AG04449 (cell line): ENCODE measurements at places on chromosomes 4 and X.
A peak's percentile ranks its signal among the peaks of the same experiment; 100 is the strongest.

DNA sequence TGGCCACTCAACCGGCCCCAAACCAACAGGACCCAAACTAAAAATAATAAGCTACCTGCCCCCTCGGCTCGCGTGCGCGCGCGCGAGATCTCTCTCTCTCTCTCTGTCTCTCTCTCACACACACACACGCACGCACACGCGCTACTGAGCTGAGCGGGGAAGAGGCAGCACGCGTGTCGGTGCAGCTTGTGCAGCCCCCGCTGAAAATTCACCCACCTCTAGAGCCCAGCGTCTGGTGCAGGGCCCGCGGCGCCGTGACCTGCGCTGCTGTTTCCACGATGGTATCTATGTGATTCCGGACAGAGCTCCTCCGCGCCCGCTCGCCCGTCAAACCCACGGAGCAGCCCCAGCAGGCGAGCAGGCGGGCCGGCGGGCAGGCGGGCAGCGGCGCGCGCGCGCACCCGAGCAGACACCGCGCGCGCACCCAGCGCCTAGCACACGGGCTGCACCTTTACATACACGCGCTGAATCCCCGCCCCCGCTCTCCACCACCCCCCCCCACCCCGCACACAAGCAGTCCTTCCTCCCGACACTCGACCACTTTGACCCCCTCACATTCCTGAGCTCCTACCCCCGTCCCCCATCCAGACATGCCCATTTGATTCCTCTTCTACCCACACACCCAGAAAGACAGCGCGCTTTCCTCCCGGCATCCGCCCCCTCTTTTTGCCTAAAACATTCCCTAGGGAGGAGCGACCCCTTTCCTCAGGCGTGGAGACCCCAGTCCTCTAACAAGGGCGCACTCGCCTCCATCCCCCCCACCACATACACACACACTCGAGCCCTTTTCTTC lies 1.0 kb downstream of the SLITRK4 start:
- DNase-seq: no peak

DNA sequence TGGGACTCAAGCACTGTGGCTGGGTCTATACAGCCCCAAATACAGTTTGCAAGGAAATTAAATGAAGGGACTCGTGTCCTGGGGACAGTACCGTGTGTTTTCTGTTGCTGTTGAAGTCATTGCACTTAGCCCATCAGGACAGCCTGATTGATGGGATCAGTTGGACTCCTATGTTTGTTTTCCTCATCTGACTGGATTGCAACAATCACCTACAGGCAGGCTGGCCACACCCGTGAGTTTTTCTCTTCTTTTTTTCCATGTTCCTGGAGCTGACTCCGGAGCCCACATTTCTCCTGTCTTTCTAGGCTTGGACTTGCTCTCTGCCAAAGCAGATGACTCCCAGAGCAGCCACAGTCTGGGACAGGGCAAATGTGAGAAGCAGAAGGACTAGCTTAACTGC lies 38.1 kb downstream of the RTL9 start:
- no peak for DNase-seq

DNA sequence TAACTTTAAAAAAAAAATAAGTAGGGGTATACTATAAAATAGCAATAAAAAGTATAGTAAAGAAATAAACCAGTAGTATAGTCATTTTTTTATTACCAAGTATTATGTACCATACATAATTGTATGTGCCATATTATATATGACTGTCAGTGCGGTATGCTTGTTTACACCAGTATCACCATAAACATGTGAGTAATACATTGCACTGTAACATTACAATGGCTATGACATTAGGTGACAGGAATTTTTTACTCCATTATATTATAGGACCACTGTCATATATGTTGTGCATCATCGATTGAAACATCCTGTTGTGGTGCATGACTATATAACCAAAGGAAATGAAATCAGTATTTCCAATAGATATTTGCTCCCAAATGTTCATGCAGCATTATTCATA lies 176.9 kb upstream of the ARHGAP24 start:
- DNase-seq: no peak

GRCh38 chrX:134908356-134908755 lies 82.4 kb upstream of the SMIM10 start:
- DNase-seq: no peak

- DNase-seq: no peak
These were observed 11.0 kb upstream of the IL3RA start for GRCh38 chrX:1325515-1326116.

DNA sequence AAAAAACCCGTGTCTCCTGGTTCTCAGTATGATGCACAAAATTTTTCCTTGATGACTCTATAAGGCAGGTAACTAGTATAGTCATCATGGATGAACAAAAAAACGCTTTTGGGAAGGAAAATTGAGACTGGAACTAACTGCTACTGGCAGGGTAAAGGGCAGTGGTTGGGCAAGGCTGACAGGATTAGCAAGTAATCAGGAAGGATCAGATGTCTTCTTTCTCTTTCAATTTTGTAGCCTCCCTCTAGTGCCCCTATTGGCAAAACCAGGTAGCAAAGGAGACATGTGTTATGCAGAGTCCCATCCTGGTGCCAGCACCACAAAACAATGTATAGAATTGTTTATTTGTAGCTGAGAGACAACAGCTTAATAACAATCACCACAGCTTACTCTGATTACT lies 12.8 kb upstream of the SLITRK4 start:
- DNase-seq: no peak

DNA sequence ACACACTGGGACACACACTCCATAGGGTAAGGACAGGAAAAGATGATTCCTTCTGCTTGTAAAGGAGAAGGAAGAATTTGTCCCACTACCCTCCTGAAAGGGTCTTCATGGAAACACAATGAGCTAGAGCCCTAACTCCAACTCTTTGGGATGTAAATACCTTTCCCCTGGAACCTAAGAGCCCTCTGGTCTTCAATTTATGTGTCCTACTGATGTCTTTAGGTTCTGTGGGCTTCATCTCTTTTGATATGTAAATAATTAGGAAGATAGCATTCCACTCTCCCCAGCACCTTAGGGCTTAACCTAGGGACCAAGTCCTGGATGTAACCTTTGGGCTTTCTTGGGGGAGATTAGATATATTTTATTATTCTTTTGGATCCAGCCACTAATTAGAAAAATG lies 38.3 kb downstream of the PF4 start:
- DNase-seq: no peak

DNA sequence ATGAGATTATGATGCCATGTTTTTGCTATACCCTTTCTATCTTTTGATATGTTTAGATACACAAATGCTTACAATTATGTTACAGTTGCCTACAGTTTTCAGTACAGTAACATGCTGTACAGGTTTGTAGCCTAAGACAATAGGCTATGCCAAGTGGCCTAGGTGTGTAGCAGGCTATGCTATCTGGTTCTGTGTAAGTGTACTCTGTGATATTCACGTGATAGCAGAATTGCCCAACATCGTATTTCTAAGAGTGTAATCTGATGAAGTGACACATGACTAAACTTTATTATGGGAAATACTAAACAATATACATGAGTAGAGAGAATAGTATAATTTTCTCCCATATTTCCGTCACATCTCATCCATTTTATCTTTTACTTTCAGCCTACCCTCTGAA lies 97.0 kb downstream of the CLDN22 start:
- no peak for DNase-seq

- DNase-seq: peak; percentile 23
These were observed 672.2 kb upstream of the AMOT start for GRCh38 chrX:113512700-113513395.

DNA sequence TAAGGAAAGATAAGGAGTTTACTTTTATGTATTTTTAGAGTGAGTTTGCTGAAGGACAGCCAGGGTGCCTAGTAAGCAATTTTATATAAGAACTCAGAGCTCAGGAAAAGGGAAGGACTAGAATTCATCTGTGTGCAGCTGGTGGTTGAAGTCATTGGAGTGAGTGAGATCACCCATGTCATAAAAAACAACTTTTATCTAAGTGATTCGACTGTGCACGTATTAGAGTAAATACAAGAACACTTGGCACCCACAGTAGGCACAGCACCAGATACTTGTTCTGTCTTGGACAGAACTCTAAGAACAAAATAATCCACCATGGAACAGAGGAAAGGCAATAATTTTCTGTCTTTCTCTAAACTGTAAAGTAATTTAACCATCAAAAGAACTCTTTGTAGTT lies 31.6 kb downstream of the SYNPO2 start:
- DNase-seq: no peak

DNA sequence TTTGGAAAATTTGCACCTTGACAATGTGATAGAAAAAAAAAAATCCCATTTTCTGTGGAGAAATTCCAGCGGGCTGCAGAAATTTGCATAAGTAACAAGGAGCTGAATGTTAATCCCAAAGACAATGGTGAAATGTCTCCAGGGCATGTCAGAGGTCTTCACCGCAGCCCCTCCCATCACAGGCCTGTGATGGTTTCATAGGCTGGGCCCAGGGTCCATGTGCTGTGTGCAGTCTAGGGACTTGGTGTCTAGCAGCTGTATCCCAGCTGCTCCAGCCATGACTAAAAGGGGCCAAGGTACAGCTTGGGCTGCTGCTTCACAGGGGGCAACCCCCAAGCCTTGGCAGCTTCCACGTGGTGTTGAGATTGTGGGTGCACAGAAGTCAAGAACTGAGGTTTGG lies 85.2 kb downstream of the ADGRA3 start:
- no peak for DNase-seq

- DNase-seq: no peak
These were observed 51.4 kb downstream of the PTTG2 start for GRCh38 chr4:38011511-38012162.

- no peak for DNase-seq
These were observed 132.6 kb downstream of the ANAPC4 start for GRCh38 chr4:25509646-25510045.

- DNase-seq: no peak
These were observed 262.2 kb upstream of the TTC29 start for GRCh38 chr4:147207911-147208310.

- DNase-seq: no peak
These were observed 121.7 kb downstream of the PDS5A start for GRCh38 chr4:39855909-39856512.

GRCh38 chrX:15277604-15278003 lies 7.7 kb upstream of the ASB9 start:
- no peak for DNase-seq

DNA sequence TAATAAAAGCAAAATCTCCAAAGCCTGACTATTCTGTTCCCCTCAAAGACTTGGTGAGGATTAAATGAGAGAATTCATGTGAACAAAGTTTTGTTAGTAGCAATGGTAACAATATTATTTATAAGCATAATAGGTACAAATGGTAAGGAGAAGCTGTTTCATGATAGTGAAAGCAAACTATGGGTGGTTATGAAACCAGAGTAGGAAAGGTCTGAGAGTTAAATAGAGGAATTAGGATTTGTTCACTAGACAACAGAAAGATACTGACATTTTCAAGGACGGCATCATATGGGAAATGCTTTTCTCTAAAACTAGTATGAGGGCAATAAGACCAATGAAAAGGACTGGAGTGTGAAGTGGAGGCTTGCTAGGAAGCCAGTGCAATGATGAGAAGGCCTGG lies 128.6 kb upstream of the FTHL17 start:
- no peak for DNase-seq

GRCh38 chrX:43702079-43702524 lies 46.0 kb downstream of the MAOA start:
- no peak for DNase-seq

DNA sequence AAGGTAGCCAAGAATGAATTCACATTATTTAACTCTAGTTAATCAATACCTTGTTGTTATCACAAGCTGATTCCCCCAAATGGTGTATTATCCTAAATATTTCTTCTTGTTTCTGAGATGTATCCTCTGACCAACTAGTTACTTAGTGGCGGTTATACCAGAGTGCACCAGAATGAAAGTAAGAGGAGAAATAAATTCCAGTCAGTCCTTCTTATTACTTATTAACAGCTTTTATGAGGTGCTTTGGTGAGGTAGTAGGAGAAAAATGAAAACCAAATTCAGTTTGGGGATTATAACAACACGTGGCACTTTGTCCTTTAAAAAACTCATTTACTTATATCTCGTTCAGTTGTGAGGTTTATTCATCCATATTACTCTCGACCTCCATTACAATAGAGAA lies 101.9 kb downstream of the AMMECR1 start:
- DNase-seq: no peak

DNA sequence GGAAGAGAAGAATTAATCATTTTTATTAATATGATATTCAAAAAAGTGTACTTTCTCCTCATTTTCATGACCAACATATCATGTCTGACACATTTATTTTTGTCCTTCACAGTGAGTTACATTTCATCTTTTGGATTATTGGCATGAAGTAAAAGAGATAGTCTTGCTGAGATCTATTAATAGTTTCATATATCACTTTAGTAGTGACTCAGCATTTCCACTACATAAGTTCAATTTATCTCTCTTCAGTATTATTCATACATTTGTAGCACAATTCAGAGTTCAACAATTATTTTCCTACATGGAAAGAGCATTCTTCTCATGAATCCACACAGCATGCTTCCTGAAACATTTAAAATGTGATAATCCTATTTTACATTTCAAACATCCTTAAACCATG lies 1461.1 kb downstream of the TECRL start:
- no peak for DNase-seq

DNA sequence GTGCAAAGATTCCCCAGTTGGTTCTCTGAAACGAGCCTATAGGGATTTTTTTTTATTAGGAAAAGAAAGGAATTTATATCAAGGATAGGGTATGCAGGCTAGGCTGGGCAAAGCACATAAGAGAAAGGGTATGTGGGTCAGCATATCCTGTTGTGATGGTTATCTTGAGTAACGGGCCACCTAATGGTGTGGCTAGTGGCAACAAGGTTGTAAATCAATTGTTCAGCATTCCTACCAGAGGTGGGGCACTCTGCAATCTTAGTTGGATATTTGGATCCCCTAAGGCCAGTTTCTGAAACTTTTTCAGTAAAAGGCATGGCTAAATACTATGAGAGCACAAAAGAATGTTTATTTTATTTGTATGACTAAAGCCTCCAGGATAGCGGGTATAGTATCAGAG lies 42.7 kb downstream of the DCAF12L1 start:
- no peak for DNase-seq

DNA sequence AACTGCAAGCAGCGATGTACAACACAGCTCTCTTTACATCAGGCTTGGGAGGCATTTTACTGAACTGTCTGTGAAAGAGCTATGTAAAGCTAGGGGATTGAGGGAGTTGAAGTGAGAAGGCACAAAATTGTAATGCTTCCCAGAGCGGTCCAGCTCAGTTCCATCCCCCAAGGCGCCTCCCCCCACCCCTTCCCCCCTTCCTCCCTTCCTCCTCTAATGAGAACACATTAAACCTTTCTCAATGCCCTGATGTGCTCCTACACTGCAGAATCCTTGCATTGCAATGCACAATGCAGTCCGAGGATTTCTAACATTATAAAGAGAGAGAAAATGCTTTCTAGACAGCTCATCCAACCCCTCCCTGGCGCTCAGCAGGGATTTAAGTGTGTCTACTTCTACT lies 73.9 kb downstream of the CXXC4 start:
- DNase-seq: no peak

DNA sequence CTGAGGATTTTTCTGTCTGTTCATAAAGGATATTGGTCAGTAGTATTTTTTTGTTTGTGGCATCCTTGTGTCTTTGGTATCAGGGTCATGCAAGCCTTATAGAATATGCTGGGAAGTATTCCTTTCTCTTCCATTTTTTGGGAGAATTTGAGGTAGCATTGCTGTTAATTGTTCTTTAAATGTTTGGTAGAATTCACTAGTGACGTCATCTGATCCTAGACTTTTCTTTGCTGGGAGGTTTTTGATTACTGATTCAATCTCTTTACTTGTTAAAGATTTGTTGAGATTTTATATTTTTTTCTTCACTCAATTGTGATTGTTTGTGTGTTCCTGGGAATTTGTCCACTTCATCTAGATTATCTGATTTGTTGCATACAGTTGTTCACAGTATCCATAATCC lies 234.4 kb upstream of the ATP6AP2 start:
- DNase-seq: no peak

GRCh38 chr4:1544861-1545281 lies 138.6 kb upstream of the NKX1-1 start:
- DNase-seq: no peak
